ENCODE measurements at places on chromosomes 4 and X.
A peak's percentile ranks its signal among the peaks of the same experiment; 100 is the strongest.

DNA sequence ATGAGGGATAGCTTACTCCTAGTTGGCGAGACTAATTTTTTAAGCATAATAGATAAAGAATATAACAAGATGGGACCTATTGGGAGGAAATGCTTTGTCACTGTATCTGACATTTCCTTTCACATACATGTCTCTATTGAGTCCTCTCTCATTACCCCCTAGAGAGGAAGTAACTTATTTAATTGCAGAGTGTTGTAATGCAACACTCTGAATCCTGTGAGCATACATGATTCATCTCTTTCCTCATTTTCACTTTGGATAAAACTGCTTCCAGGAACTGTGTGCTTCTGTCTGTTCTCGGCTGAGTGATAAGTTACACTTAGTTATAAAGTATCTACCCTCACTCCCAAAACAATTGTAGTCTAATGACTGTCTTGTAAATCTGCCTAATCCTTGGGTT lies 266.1 kb upstream of the ANXA10 start:
- peak; percentile 4 for DNase-seq

DNA sequence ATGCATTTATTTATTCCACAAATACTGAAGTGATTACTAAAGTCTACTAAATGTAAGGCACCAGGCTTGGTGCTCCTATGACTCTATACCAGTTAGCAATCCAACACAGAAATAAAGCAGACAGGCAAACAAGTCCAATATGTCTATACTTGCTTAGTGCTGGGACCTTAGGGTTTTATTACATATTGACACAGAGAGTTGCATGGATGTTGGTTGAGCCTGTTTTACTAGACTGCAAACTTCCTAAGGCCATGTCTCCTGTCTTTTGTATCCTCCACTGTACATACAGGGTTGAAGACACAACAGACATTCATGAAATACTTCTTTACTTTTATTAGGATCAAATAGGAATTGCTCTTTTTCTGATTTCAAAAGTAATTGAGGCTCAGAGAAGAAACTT lies 69.0 kb downstream of the LNX1 start:
- DNase-seq, result no peak

GRCh38 chrX:413322-414201 lies 26.9 kb upstream of the PPP2R3B start:
- DNase-seq, result peak; percentile 86

DNA sequence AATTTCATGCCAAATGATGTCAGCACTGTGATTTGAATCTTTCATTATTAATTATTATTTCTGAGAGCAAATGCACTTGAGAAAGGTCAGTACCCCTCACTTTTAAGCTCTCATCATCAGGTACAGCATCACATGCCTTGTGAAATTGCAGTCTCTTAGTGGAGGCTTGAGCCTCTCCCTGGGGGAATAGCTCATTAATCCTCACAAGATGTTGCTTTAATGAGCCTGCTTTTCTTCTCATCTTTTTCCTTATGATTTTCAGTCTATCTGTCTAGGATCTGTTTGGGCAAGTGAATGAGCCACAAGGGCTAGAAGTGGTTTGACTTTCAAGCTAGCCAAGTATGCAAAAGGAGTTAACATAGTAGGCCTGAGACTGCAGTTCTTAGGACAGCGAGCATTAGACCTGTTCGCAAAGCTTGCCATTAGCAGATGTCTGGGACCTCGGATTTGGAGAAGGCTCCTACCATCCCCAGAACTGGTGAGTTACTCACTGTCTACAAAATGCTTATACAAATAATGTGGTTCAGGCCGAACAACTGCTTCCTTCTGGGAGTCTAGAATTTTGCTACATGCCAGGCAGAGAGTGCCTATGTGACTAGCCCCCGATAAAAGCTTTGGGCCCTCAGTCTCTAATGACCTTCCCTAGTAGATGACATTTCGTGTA lies 174.5 kb downstream of the IL15 start:
- DNase-seq, result peak; percentile 85

DNA sequence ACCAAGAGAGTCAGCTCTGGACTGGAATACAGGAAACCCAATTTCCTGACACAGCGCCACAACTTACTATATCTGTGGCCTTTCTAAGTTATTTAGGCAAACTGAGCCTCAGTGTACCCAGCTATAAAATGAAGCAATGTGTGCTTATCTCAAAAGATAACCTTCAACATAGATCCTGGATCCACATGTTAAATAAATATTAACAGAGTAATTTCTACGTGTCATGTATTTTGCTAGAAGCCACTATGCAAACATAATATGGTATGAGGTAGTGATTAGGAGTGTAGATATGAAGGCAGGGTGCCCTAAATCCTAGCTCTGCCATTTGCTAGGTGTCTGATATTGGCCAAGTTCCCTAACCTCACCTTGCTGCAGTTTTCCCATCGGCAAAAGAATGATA lies 527.0 kb downstream of the RAB28 start:
- no peak for DNase-seq
